Right renal pelvis (tissue), 4 donors: ENCODE measurements at places on chromosomes 3 and 15. TPM values are rescaled to one million over a fixed set of nuclear protein-coding genes. Genes with fewer than 3 reads are reported as not detected.
A peak's percentile ranks its signal among the peaks of the same experiment; 100 is the strongest.

DNA sequence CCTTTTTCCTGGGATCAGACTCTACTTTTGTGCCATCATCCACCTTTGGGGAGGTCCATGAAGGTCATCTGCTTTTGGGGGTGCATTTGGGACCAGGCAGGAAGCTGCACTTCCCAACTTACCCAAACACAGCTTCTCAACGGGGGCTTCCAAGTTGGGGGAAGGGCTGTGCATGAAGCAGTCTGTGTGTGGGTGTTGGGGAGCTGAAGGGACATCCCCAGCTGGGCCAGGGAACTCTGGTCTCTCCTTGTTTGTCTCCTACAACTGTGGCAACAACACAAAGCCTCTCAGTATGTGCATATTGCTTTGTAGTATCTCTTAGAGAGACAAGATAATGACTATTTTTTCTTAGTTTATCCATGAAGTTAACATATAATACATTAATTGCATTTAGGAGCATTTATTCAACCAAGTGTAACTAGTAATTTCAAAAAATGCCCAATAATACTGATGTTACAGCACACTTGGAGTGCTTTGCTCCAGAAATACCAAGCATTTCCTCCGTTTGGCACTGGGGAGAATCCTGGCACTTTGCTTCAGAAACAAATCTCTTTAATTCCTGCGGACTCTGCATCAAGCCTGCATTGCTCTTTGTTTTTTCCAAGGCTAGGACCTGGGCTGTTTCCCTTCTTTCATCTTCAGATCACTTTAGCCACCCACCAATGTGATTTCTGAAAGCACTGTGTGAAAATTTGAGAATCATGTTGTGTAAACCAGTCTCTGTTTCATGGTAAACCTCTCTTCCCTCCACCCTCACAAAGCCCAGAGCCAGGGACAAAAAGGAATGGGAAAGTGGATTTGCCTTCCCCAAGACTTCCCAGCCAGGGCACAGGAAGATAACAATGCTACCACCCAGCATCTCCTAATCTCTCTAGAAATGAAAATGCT, 126.2 kb upstream of the PFN2 start:
- no peak for DNase-seq

The FEZF2 gene
- not detected for polyA plus RNA-seq

- no peak for DNase-seq
These were observed 11.7 kb downstream of the BAHD1 start for GRCh38 chr15:40452296-40453090.

DNA sequence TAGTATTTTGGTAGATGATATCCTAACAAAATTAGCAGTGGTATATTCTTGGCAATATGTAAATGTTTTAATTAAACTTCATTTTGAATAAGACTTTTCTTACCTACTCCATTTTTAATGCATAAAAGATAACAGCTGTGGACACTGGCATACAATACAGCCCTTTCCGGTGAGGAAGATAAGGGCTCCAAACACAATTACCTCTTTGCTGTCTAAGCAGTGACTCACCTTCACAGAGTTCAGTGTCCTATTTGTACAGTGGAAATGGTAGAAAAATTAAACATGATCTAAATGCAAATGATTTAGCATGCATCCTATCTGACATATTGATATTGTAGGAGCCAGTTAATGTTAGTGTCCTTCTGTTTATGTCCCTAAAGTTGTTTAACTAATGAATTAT, 969.4 kb downstream of the PLOD2 start:
- DNase-seq, result no peak

DNA sequence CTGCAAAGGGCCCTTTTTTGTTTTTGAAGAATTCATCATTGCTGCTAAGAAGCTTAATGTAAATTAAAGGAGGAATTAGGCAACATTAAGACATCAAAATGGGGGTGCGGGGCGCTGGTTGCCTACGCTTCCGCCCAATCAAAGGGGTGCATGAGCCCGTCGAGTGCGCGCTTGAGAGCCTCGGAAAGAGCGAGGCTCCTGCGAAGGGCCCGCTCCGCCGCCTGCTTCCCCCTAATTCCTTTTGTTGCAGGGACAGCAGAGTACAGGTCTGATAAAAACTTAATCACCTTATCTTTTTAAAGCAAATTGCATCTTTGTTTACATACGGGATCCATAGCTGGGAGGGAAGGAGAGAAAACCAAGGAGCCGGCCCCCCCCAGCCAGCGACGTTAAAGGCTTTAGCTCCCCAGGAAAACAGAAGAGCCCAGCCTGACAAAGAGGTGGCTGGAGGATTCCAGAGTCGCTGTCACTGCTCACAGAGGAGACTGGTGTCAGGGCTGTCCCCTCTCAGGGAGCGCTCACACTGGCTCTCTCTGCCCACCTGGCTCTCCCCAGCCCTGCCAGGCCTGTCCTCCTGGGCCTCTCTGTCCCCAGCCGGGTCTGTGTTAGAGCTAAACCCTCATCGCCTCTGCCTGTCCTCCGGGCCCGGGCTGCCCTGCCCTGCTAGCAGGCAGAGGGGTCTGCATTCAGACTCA, 67.3 kb downstream of the DNAJB8 start:
- DNase-seq, result no peak

DNA sequence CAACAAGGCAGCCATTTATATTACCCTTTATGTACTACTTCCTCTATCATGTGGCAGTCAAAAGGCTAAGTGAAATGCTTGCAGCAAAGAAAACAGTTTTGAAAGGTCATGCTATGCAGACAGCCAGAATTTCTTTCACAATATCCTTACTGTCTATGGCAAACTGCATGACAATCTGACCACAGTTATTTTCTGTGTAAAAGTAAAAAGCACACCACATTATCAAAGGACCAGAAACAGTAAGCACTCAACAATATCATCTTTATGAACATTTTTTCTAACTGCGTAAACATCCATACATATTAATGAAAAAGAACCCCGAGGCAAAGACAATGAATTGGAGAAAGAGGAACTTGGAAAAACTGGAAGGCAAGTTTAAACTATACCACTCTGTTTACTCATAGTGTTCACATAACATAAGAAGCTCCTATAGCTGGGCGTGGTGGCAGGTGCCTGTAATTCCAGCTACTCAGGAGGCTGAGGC, 47.9 kb downstream of the PIK3CB start:
- no peak for DNase-seq

The CFAP161 gene
- polyA plus RNA-seq, result 0.24 TPM

GRCh38 chr15:25783607-25784540, 79.3 kb downstream of the ATP10A start:
- no peak for DNase-seq

DNA sequence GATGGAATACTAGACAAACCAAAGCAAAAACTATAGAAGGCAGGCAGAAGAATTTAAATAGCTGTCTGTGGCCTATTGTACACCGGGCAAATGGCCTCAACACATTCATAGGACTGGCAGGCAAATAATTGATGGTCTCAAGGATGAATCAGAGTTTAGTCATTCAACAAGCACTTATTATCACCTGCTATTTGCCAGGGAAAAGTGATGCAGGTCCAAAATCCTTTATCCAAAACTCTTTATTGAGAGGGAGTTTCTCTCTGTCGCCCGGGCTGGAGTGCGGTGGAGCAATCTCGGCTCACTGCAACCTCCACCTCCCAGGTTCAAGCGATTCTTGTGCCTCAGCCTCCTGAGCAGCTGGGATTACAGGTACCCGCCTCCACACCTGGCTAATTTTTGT, 2.3 kb downstream of the EIF2AK4 start:
- no peak for DNase-seq

The ATP13A5 gene
- not detected for polyA plus RNA-seq

The ZNF860 gene
- polyA plus RNA-seq, result 2.7 TPM

The CCR9 gene
- polyA plus RNA-seq, result not detected

The SENP8 gene
- polyA plus RNA-seq, result 6.2 TPM

- DNase-seq, result no peak
These were observed 54.3 kb downstream of the BDH1 start for GRCh38 chr3:197501496-197501878.

GRCh38 chr3:187288855-187289605, 2.5 kb downstream of the MASP1 start:
- DNase-seq, result no peak

DNA sequence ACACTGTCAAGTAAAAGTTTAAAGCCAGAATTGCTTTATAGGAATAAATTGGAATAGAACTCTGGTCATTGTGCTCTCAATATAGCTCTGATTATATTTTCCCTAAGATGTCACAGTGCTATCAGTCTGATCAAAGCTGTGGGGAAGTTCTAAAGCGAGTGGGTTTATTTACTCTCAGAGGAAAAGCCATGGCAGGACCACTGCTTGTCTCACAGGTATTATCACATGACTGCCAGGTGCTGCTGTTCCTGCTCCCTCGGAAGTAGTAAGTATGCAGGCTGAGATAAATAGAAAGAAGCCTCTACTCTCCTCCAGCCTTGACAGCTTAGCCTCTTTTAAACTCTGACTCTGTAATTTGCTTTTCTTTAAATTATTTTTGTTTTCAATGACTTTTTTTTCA, 49.1 kb upstream of the UTS2B start:
- DNase-seq, result no peak

GRCh38 chr15:83960192-83960829, 275.3 kb upstream of the GOLGA6L4 start:
- DNase-seq, result no peak

The GRM2 gene
- polyA plus RNA-seq, result 0.69 TPM

DNA sequence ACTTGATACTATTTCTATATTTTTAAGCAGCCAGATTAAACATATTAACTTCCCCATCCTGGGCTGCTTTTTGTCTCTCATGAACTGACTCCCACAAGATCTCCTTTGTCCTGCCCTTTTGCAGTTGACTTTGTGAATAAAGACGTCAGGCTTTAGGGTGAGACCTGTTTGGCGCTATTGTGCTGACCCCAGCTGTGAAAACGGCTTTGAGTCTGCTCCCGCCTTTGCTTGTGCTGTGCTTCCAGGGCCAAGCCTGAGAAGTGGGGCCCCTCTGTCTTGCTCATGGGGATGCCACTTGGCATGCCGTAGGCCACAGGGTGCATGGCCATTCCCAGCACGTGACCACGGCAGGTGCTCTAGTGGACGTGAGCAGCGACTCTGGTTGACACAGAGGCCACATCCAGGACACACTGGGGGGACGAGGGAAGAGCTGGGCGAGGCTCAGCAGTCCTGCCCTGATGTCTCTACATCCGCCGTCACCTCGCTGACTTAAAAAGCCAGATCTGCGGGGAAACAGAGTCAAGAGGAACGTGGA, 268.9 kb upstream of the LYSMD4 start:
- DNase-seq, result no peak

The COL6A5 gene
- polyA plus RNA-seq, result 0.07 TPM

GRCh38 chr15:41043276-41043951, 72.7 kb downstream of the INO80 start:
- no peak for DNase-seq

- peak; percentile 36 for DNase-seq
These were observed 2.0 kb downstream of the MGLL start for GRCh38 chr3:127820221-127820825.

DNA sequence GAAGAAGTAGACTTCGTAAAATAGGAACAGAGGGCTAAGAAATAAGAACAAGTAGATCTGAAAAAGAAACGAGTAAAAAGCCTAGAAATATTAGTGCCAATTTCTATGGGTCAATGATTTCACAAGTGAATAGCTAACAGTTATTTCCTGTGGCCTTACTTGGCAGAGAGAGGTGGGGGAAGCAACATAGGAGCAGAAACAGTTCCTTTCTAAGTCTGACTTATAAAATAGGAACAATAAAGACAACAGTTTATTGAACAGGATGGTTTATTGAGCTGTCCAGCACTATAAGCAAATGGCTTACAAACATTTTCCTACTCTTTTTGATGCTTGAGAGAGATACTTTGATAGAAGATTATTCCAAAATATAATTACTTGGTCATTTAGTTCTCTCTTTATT, 37.9 kb downstream of the AGTR1 start:
- DNase-seq, result no peak

The SLC22A14 gene
- 0.57 TPM for polyA plus RNA-seq

DNA sequence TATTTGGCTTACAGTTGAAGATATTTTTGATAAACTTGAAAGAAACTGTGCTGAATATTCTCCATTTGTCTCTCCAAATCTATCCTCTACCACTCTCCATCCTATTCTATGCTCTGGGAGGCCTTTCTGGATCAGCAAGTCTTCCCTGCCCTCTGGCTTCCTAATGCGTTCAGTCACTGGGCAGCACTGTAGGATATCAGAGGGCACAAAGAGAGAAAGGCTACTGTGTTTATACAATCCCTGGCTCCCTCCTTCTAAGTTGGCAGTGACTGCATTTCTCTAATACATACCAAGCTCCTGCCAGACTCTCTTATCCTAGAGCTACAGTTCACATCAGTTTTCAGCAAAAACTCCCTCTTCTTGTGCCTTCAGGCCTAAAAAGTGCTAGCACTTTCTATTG, 102.1 kb upstream of the FHIT start:
- DNase-seq, result no peak

- no peak for DNase-seq
These were observed 85.2 kb upstream of the PPIB start for GRCh38 chr15:64247906-64248541.

DNA sequence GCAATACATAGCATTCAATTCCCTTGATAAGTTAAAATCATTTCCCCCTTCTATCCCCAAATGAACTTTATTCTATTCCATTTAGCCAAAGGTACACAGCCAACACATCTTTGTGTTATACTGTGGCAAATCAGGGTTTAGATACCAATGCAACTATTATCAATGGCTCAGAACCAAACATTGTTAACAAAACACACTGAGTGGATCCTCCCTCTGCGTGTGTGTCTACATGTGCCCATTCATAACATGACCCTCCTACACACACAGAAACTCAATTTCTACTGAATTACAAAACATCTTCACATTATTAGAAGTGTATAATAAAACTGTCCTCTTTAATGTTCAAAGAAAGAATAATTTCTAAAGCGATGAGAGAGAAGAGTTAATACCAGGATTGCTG, 1.3 kb downstream of the TTBK2 start:
- DNase-seq, result no peak

DNA sequence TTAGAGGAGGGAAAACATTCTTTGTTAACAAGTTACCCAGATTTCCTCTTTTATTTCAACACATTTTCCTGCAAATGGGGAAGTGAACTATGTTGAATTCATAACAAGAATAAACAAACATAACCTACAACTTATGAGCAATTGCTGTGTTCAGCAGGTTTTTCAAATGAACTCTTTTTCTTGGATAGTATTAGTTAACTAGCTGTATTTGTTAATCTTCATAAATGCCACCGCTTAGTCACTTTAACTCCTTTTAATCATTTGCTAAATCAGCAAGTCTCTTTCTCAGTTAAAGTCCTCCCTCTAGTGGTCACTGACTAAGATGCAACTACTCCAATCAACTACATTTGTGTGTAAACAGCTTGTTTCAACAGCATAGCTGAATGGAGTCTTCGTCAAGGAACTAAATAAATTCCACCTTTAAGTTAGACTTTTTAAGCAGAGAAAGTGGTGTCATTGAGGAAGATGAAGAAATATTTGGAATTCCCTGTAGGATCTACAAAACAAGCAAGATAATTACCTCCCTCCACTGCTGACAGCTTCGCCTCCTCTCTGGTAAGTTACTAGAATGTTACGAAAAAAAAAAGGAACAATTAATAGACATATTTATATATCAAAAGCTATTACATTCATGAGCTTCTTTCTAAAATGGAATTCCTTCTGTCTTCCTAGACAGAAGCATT, 1122.0 kb downstream of the ROBO1 start:
- DNase-seq, result peak; percentile 61

DNA sequence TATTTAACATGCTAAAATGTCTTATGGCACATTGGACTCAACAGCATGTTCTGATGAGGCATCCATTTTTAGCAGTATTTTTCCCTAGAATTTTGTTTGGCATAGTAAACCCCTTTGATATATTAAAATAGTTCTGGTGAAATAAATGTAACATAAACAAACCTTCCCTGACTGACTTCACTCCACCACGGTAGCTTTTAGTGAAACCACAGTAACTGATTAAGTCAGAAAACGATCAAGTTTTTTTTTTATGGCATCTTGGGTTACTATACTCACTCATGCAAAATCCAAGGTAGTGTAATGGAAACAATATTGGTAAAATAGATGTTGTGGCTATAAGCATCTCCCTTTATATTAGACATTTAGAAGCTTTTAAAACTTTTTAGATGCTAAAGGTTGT, 2.8 kb downstream of the SERP1 start:
- DNase-seq, result no peak
